Substantia nigra (tissue), 51 donors: ENCODE measurements at places on chromosomes 13 and 19.

DNA sequence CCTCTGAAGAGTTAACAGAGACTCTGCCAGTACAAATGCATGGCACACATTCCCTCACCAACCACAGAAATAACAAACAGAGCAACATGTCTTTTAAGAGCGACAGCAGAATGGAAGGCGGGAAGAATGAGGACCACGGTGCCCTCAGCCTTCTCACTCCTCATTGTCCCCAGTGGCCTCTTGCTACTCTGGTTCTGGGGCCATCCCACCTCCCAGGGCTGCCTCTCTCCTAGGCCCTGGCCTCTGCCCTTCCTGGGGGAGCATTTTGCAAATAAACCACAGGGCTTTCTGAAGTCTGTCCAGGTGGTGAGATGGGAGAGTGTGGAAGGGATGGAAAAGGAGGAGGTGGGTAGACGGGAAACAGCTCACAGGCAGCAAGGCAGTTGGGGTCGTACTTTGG, 28.3 kb downstream of the CYP2B6 start:
- no peak for DNase-seq

DNA sequence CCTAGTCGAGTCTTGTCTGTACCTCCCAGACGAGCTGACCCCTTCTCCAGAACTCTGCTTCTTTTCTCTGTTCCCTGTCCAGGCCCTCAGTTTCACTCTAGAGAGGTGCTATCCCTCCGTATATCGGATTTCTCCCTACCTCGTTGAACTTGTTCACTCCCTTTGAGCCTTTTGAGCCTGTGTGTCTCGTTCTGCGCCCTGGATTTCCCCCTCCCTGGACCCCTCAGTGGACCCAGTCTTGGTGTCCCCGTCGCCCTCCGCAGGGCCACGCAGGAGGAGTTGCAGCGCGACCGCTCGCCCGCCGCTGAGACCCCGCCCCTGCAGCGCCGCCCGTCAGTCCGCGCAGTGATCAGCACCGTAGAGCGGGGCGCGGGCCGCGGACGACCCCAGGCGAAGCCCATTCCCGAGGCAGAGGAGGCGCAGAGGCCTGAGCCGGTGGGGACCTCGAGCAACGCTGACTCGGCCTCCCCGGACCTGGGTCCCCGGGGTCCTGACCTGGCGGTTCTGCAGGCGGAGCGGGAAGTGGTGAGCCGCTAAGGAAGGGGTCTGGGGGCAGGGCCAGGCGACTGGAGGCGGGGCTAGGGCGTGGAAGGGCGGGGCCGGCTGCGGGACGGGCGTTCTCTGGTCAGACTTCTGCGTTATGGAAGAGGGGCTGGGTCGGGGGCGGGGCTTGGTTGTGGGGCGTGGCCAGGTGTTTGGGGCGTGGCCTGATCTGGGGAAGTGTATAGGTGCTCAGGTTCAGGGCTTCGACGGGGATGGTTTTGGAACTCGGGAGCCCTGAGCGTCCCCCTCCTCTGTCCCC, 5.5 kb downstream of the EPS8L1 start:
- DNase-seq: no peak

DNA sequence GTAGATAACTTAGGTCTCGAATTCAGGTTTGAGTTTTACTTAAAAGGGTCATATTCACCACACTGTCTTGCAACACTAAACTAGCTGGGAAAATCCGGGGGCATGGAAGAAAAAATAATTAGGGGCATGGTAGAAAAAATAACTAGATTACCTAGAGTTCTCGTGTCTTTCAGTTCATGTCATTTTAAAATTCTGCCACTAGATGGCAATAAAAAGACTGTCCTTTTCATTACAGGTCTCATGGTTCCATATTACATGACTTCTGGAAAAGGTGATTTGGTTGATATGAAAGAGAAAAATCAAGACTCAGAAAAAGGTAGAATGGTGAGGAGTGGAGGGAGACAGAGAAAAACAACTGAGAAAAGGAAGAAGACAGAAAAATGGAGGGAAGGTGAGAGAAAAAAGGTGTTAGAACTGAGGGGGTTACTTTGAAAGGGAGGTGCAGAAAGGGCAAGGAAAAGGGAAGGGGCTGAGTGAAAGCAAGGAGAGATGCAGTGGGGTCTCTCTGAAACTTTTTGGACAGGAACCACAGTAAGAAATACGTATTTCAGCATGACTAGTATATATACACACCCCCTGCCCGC, 299.0 kb downstream of the KLF12 start:
- no peak for DNase-seq

- no peak for DNase-seq
Observed at GRCh38 chr13:111485491-111486250, 165.2 kb downstream of the TEX29 start.

- DNase-seq: peak; percentile 12
Observed at GRCh38 chr19:4229179-4229931, at the start of gene EBI3. Gene EBI3 (plus strand): TSS chr19:4229523. CDS start chr19:4229551, 28 bp downstream.

DNA sequence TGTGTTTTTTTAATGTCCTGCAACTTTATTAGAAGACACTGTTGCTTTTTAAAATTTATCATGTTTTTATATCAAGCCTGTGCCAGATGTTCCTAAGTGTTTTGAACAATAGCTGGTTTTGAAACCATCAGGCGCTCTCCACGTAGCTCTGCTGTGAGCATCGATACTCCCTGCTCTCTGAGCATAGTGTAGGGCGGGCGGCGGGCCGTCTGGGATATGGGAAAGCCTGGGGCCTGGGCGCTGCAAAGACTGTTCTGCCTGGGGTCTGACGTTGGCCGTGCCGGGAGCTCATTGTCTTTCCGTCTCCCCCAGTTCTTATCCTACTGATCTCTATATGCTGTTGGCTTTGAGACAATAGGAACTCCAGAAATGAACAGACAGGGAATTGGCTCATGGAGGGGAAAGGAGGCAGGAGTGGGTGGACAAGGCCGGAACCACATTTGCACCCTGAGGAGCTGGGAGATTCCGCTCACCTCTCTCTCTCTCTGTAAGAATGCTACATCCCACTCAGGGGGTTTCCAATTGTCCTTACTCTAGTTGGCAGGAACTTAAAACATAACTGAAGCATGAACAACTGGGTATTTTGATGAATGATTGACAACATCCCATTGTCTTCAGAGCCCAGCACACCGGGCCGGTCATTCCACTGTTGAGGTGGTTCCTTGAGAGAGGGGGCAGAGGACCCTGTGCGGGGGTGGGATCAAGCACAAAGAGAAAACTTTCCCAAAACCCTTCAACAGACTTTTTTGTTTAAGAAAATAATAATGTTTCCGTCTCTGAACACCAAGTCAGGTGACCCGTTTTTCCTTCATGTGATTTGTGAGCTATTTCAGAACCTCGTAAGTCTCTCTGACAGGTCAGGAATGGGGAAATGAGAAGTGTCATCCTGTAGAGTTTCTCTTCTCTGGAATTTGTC, 64.7 kb downstream of the COL4A2 start:
- DNase-seq: no peak

DNA sequence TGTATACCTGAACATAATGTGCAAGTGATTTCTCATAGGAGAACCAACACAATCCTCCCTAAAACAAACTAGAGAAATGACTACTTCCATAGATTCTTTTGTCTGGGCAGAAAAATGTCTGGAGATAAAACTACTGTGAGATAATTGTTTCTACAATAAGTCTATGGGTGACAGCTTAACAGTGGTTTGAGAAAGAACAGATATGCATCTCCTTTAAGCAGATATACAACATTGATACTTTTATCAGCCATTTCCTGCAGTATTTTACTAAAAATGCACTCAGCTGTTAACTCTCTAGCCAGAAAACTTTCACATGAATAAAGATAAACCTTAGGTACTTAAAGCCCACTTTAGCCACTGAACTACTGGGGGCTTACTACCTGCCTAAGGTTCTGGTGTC, 1132.4 kb downstream of the EFNB2 start:
- no peak for DNase-seq

DNA sequence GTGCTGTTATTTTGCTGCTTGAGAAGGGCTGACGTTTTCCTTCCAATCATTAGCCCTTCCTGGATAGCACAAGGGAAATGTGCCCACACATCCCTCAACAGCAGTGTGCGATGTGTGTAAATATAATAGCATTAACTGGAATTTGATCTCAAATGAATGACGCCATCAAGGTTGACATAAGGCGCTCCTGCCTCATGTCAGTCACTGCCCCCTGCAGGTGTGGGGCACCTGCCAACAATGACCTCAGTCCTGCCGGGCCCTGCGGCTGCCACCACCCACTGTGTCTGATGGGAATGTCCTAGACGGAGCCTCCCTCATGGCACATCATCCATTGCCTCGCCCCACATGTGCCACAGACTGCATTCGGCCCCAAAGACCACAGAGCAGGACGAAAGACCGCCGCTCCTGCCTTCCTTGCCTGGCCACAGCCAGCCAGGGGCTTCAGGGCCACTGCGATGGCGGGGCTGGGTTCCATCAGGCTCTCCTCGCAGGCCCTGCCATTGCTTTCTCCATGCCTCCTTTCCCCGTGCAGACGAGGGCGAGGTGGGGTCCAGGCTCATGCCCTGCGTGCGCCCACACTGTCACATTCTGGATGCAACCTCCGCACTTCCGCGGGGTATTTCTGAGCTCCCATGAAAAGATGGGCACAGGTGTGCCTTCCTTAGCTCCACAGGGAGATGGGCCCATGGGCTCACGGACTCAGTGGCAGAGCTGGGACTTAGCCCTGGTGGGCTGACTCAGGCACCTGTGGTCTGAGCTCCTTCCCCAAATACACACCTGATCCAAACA, 146.7 kb downstream of the SOX1 start:
- DNase-seq: no peak

- no peak for DNase-seq
Observed at GRCh38 chr13:43405457-43405856, 381.3 kb downstream of the ENOX1 start.

GRCh38 chr19:34645551-34645950, 31.4 kb downstream of the SCGB2B2 start:
- DNase-seq: no peak

DNA sequence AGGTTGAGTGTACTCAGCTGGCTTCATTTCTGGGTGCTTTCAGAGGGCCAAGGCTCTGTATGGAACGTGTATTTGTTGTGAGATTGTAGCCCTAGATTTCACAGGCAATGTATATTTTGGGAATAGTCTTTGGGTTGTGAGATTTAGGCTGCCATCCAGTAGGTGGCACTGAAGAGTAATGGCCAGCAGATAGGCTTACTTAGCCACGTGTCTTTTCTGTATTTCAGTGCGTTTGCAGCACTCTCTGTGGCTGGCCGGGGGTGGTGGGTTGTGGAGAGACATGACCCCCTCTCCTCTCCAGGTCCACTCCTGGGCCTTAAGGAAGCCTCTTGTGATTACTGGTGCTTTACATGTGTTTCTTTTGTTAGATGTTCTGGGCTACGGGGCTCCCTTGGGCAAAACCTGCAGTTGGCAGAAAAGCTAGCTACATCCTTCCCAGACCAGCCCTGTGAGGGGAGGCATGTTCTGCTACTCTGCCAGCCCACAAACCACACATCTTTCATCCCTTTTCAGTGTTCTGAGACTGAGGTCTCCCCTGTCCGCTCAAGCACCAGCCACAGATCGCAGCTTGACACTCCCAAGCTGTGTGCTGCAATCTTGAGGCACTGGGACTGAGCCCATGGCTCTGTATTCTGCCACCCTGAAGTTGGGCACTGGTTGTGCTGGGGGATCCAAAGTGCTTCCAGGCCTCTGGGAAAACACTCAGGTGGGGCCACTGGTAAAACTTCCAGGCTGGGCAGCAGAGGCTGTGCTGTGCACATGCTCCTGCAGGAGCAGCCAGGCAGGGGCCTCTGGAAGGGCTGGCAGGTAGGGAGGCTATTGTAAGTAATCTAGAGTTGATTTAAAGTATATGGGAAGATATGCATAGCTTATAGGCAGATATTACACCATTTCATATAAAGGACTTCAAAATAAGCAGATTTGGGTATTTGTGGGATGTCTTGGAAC, 1096.8 kb upstream of the PCDH20 start:
- peak; percentile 38 for DNase-seq

DNA sequence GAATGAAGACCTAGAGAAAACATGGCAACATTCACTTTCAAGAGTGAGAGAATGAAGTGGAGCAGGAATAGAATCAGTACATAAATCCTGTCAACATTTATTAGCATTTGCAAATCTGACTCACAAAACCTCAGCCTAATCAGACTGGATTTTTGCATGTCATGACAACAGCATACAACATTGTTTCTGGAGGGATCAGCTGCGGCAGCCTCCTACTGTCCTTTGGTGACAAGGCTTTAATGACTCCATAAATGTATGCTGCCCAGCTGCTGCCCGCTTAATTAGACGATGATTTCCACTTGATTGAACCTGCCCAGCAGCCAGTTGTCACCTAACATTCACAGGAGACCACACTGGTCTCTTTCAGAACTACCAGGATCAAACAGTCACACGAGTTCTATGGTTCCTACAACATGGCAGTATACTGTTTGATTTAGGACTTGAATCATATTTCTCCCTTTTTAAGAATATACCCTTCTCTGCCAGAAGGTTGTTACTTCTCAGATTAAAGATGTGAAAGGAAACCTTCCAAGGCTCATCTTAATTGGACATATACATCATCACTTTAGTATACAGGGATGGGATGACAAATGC, 9.3 kb downstream of the EBPL start:
- no peak for DNase-seq

GRCh38 chr19:16521715-16522289, 20.4 kb downstream of the CHERP start:
- no peak for DNase-seq

GRCh38 chr13:113794086-113794485, 35.1 kb downstream of the TMEM255B start:
- no peak for DNase-seq

DNA sequence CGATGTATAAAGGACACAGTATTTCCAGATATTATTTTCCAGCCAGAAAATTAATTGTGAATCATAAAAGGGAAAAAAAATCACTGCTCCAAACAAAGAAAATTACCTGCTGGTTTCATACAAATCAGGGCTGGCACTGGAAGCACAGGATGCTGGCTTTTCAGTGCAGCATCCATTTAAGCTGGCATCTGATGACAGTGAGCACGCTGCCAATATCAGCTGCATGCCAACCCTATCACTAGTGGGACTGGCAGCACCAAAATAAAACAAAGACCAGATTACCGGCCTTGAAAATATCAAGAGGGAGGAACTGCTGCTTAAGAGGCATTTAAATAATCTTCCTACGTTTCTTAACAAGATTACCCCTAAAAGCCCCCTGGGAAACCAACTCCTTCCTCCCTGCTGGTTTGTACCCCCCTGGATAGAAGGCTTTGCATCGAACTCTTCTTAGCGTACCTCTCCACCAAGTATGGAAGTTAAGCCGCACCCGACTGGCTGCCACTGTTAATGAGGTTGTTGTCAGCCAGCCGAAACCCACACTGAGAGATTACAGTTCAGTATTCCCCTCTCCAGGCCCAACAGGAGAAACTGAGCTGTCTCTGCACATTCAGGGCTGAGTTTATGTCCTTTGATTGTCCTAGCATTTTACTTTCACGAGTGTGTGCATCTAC, 257.8 kb downstream of the EFNB2 start:
- DNase-seq: no peak
